ENCODE measurements at places on chromosomes 6 and 20. TPM values are rescaled to one million over a fixed set of nuclear protein-coding genes. Genes with fewer than 3 reads are reported as not detected.

The LRRN4 gene
- 0.15 TPM for total RNA-seq

The PEX6 gene
- 88.3 TPM for total RNA-seq

The PGC gene
- not detected for total RNA-seq

The PBOV1 gene
- total RNA-seq = not detected

The FOXQ1 gene
- total RNA-seq = 0.63 TPM

The NR2E1 gene
- total RNA-seq = 2.1 TPM

The SSTR4 gene
- total RNA-seq = not detected

The SIRPG gene
- not detected for total RNA-seq

The CRISP2 gene
- 0.23 TPM for total RNA-seq

The SLC32A1 gene
- total RNA-seq = not detected

The ANGPT4 gene
- 0.03 TPM for total RNA-seq

The MEP1A gene
- total RNA-seq = not detected

The RAET1L gene
- total RNA-seq = 0.36 TPM

The MYLK4 gene
- 0.39 TPM for total RNA-seq

The MRPS26 gene
- 109 TPM for total RNA-seq

The NUS1 gene
- total RNA-seq = 15.5 TPM

The EPPIN gene
- total RNA-seq = not detected

The TMEM244 gene
- total RNA-seq = 2.7 TPM

The LGSN gene
- total RNA-seq = not detected

The DZANK1 gene
- total RNA-seq = 1.4 TPM

The LINC00237 gene
- total RNA-seq = not detected

The NKX2-2 gene
- 3.7 TPM for total RNA-seq

The CLPSL1 gene
- not detected for total RNA-seq

The RAB23 gene
- 20.6 TPM for total RNA-seq

The XPO5 gene
- 62.1 TPM for total RNA-seq

The CAPN11 gene
- total RNA-seq = not detected

The PMEPA1 gene
- 12.2 TPM for total RNA-seq

The MRAP2 gene
- total RNA-seq = 0.92 TPM

The DDO gene
- 1.2 TPM for total RNA-seq

The ALDH5A1 gene
- total RNA-seq = 3.4 TPM

The CYP24A1 gene
- 1.0 TPM for total RNA-seq

The WFDC12 gene
- total RNA-seq = not detected

The PRICKLE4 gene
- total RNA-seq = not detected

The LAMA4 gene
- total RNA-seq = 76.5 TPM

The SMLR1 gene
- not detected for total RNA-seq

The PLCB1 gene
- total RNA-seq = 2.3 TPM

The TCP11 gene
- 0.06 TPM for total RNA-seq
